Bronchial epithelial cell (primary cell): ENCODE measurements at places on chromosomes 2 and 18. TPM values are rescaled to one million over a fixed set of nuclear protein-coding genes. Genes with fewer than 3 reads are reported as not detected.

GRCh38 chr2:55001716-55002115 is 48.5 kb downstream of the RTN4 start:
- DNase-seq: no peak

The TUBB8B gene
- not detected in 2 replicates for total RNA-seq

DNA sequence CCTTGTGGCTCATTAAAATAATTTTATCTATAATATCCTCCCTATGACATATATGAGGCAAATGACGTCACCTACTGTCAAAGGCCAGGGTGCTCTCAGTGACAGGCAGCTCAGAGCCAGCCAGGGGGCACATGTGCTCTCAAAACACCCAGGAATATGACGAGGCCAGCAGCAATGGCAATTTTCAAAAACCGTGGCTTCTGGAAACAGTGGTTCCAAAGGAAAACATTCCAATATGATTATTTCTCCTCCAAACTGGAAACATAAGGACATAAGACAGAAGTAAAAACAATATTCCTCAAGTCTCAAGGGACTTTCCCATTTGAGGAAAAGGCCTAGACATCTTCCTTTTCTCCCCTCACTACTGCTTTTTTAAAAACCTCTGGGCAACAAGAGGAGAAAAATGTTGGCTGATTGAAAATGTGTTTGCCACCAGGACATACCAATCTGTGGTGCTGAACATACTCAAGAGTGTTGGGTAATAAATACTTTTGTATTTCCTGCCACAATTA is 40.8 kb downstream of the RNF152 start:
- DNase-seq: no peak

The CAPN13 gene
- total RNA-seq: under 0.01 TPM in 1 of 2 replicates, not detected in the other

DNA sequence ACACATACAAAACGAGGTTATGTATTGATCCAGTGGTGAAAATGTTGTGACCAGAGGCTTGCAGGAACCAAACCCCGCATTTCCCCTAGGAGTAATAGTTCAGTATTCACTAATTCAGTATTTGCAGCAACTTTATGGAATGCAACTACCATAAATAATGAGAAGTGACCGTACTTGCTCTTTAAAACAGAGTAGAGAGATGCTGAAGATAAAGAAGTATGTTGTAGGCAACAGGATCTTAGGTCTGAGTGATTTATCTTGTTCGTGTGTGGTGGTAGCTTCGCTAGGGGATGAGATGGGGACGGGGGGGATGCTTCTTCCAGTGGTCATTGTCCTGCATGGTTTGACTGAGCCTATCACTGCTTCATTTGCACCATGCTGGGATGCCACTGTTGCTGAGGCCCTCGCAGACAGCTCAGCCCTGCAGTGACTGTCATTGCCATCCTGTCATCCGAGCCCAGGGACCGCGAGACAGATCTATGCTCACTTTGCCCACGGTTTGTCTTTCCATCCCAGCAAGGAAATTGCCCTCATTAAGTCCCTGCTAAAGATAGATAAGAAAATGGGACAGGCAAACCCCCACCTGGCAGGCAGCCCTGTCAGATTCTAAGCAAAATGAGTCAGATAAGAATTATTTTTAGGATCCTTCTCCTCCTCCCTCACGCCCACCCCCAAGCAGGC is 181.3 kb downstream of the CTIF start:
- DNase-seq: no peak

GRCh38 chr2:128277961-128278681 is 40.5 kb downstream of the HS6ST1 start:
- DNase-seq: no peak

- DNase-seq: no peak
Observed at GRCh38 chr2:198231562-198231961, 427.2 kb downstream of the PLCL1 start.

DNA sequence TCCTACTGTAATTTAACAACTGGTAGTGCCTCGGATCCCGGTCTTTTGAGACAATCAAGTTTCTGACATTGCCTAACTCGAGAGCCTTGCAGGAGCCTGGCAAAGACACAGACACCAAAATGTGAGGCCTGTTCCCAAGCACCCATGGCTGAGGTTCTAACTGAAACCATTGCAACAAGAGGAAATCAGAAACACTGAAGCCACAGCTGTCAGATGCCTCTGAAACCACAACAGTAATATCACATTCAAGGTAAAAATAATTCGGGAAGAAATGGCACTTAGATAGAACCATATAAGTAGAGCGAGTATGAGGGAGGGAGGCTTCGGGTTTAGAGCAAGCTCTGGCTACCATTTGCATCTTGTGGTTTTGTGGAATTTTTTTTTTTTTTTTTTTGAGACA is 285.9 kb downstream of the FBXO15 start:
- no peak for DNase-seq

DNA sequence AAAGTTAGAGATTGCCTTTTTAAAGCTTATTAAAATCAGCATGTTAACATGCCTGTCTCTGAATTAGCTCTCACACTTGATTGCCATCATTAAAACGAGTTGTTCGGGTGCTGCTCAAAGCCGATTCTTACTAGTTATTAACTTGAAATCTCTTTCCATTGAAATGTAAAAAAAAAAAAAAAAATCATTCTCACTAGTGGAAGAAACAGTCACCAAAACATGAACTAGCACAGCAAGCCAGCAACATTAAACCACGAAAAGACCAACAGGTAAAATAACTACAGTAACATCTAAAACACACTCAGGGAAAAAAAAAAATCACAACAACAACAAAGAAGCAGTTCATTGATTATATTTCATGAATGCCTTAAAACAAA is 264.5 kb downstream of the MEIS1 start:
- no peak for DNase-seq
